ENCODE measurements at places on chromosomes 6 and 20.

DNA sequence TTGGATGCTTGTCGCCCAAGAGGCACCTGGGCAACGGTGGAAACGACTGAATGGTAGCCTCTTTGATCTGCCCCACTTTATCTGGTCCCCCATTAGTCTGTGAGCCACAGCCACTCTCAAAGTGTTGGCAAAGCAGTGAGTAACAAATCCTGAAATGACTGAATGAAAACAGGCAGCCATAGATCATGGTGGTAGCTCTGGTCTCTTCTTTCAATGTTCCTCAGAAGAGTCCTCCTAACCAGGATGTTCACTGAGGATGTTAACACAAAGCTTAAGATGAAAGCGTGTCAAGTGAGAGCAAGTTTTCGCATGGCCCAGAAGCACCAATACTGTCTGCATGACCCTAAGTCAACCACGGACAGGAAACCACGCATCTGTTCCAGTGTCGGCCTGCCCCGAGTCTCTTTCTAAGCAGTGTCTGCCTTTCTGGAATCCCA, 107.3 kb downstream of the IRF4 start:
- DNase-seq: no peak

GRCh38 chr6:2562721-2563451, 187.8 kb downstream of the MYLK4 start:
- no peak for DNase-seq

DNA sequence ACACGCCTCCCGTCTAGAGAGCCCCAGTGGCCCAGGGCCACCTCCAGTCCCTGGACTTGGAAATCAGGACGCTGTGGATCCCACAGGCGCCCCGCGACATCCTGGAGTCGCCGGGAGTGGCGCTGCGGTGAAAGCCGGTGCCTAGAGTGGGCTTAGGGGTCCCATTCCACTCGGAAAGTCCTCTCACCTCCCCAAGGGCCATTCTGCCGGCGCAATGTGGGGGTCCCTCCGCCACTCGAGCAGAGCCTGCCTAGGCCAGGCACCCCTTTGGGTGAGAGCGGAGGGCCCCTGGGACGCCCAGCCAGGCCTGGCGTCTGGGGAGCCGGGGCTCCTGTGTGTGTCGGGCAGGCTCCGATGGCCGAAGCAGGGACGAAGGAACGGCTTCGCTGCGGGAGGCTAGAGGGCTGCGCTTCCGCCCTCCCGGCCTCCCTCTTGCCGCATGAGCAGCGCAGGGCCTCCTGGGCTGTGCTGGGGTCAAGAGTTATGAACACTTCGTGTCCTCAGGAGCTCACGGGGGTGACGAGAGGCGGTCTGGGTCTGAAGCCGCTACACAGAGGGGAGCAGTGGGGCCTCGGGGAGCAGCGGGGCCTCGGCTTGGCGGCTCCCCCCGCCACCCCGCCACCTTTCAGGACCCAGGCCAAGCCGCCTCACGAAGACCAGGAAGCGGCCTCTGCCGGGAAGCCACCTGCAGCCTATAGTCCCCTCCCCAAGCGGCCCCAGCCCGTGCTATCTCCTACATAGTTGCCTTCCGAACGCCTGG, 13.6 kb downstream of the POU3F2 start:
- no peak for DNase-seq

GRCh38 chr6:25193460-25194171, 85.6 kb upstream of the CARMIL1 start:
- no peak for DNase-seq

- DNase-seq: no peak
These were observed 347.3 kb downstream of the DHX35 start for GRCh38 chr20:39309458-39309857.

Measured in suppressor macrophage treated with lipopolysaccharide for 1 hour (primary cell).